ENCODE measurements at places on chromosomes 16 and 17.

GRCh38 chr17:219696-220095, 38.2 kb upstream of the DOC2B start:
- no peak for DNase-seq

GRCh38 chr16:4517812-4518680, 20.5 kb downstream of the CDIP1 start:
- DNase-seq, result no peak

DNA sequence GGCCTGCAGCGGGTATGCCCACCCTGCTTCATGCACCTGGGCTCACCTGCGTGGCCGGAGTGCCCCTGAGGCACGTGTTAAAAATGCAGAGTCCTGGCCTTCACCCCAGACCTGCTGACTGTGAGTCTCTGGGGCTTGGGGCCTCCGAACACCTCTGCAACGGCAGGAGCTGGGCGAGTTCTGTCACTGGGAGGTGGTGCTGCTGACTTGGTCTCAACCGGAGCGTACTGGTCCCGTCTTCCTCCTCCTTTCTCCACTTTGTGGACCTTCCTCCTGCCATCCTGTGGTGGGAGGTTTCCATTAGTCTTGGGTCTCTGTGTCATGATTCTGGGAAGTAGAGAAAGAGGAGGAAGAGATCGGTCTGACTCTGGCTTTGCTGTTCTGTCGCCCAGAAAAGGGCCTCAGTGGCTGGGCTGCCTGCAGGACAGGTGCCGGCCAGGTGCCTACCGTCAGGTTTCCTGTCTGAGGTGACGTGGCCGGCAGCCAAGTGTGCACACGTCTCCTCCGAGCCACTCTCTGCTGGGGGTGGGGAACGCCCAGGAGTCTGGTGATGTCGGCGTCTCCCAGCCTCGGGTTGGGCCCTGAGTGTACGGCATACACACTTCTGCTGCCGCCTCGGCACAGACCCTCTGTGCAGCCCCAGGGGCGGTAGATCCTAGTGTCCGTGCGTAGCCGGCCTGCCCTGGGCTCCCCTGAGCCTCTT, 6.9 kb downstream of the TSC2 start:
- DNase-seq, result no peak

GRCh38 chr16:52553322-52553721, 6.4 kb upstream of the TOX3 start:
- DNase-seq, result no peak

DNA sequence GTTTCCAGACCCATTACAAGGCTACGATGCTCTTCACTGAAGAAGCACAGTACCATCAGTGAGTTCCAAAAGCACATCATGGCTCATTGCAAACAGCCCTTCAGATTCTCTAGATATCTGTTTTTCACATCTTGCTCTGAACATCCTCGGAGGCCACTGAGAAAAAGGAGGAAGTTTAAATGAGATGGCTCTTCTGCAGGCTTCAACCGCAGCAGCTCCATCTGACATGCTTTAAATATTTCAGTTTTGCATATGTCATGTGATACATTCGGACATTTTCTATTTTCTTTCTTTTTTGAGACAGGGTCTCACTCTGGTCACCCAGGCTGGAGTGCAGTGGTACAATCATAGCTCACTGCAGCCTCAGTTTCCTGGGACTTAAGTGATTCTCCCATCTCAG, 396.8 kb downstream of the NPIPA8 start:
- DNase-seq, result no peak

GRCh38 chr17:63039899-63040602, 74.0 kb downstream of the TANC2 start:
- DNase-seq, result no peak

- no peak for DNase-seq
Observed at GRCh38 chr16:21642861-21643260, 9.5 kb downstream of the IGSF6 start.

DNA sequence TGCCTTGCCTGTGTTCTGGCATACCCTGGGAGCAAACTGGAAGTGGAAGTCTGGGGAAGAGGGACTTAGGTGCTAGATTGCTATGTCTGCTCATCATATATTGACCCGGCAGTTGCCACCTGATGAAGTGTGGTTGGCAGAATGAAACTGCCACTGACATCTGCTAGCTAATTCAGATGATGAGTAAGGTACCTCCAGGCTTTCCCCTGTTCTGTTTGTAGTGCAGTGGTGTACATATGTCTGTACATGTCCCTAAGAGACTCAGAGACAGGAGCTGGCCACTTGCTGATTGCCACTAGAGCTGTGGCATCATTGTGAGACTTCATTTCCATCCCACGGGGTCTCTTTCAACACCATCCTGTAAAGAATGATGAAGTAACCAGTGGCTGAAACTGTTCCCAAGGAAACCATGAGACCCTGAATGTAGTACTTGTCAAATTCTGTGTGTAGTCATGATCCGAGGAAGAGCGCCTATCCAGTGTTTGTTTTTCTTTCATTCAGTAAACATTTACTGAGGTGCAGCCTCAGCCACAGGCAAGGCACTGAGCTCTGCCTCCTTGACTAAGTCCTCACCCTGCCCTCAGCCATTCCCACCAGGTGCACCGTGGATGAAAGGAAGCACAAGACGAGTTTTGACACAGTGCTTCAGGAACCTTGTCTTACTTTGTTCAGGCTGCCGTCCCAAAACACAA, 13.2 kb downstream of the CLUAP1 start:
- DNase-seq, result no peak

GRCh38 chr17:19372011-19372370, 6.3 kb upstream of the MAPK7 start:
- DNase-seq, result no peak

DNA sequence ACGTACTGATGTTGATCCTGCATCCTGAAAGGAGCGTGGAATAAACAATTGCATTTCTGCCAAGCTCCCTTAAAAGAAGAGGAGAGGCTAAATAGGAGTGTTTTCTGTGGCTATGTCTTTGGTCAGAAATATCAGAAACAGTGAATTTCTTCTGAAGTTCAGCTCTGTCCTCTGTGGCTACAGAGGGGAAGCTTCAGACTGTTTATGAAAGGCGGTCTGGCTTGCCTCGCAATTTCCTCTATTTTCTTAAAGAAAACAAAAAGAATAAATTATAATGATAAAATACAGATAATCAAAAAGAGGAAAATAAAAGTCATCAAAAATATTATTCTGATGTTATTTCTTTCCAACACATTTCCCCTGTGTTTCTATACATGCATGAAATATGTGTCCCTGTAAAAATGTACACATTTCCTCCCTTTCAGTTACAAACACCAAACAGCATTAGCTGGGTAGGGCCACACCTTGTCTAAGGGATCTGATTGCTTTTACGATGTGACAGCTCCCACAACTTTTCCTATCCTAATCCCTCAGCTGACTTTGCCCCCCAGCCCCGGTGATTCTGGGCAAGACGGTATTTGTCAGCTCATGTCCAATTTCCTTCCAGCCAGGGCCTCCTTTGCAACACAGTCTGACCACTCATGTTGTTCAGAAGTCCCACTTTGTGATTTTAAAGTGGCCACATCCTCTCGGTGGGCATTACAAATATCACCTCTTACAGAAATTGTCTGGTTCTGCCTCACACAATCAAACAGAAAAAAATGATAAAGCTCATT, 439.0 kb downstream of the HS3ST3B1 start:
- DNase-seq, result no peak

DNA sequence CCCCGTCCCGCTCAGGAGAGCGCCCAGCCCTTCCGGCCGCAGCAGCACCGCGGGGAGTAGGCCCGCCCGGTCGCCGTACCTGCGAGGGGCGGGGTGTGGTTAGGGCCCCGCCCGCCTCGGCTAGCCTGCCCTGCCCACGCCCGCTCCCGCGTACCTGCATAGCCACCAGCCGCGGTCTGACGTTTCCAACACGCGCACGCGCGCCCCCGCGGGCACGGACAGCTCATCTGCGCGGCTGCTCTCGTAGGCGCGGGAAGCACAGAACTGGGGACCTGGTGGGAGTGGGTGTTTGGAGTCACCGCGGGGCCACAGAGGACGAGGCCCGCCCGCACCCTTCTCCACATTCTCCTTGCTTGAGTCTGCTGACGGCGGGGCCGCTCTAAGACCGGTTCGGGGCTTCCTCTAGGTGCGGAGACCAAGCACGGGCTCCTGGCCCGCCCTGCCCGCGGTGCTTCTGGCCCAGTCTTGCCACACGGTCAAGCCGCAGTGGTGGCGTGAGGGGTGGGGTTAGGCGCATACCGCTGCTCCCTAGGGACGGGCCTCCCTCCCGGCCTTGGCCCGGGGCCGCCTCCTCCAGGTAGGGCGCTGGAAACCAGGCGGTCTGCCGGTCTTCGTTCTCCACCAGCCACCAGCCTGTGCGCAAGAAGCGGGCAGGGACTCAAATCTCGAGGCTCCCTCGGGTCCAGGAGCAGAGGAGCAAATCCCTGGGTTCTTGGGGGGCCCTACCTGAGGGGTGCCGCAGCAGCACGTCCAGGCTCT, 1.8 kb downstream of the NOXO1 start:
- DNase-seq, result no peak

GRCh38 chr16:88804173-88804551, 573 bp downstream of the CDT1 start:
- DNase-seq, result no peak

GRCh38 chr16:51393381-51394005, 242.4 kb upstream of the SALL1 start:
- DNase-seq, result no peak

- no peak for DNase-seq
Observed at GRCh38 chr16:28130099-28131088, 66.9 kb upstream of the GSG1L start.

- DNase-seq, result no peak
Observed at GRCh38 chr16:53769787-53770186, 65.8 kb downstream of the FTO start.

GRCh38 chr17:413016-413350, 60.4 kb upstream of the RPH3AL start:
- no peak for DNase-seq

- no peak for DNase-seq
Observed at GRCh38 chr16:88499836-88500251, 46.8 kb downstream of the ZFPM1 start.

- DNase-seq, result no peak
Observed at GRCh38 chr17:60535382-60536279, 9.6 kb upstream of the APPBP2 start.

DNA sequence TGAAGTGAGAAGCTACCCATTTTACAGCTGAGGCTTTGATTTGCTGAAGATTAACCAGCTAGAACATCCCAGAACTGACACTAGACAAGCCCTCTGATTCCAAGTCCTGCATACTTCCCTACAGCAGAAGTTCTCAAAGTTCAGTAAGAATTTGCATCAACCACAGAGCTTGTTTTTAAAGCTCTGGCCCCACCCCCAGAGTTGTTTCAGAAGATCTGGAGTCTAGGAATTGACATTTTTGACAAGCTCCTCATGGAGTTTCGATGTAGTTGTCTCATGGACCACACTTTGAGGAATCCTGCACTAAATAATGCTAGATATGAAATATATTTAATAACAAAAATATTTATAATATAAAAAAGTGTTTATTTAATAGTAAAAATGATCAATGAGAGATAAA, 120.3 kb upstream of the ADAMTS18 start:
- DNase-seq, result no peak

- DNase-seq, result no peak
Observed at GRCh38 chr17:29240968-29241963, 5.4 kb upstream of the CRYBA1 start.

- DNase-seq, result no peak
Observed at GRCh38 chr16:2238838-2239675, 2.8 kb downstream of the DNASE1L2 start.

DNA sequence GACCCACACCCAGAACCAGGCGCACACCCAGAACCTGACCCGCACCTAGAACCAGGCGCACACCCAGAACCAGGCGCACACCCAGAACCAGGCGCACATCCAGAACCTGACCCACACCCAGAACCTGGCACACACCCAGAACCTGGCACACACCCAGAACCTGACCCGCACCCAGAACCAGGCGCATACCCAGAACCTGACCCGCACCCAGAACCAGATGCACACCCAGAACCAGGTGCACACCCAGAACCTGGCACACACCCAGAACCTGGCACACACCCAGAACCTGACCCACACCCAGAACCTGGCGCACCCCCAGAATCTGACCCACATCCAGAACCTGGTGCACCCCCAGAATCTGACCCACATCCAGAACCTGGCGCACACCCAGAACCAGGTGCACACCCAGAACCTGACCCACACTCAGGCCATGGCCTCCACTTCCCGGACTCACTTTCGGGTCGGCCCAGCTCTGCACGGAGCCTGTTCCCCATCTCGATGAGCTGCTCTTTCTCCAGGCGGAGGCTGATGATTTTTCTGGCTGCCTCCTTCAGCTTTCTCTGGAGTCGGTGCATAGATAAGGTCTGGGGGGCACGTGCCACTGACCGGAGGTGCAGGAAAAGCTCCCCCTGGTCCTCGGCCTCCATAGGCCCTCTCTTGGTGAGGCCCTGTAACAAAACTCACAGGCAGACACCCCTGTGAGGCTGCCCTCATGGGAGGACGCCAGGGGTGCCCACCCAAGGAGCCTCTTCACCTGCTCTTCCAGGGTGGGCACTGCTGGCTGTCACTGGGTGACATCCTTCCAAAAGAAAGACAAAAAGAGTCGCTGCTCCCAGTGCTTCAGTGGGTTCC, 53.3 kb upstream of the FASN start:
- no peak for DNase-seq

GRCh38 chr16:87012954-87013938, 303.9 kb downstream of the C16orf95 start:
- no peak for DNase-seq

- no peak for DNase-seq
Observed at GRCh38 chr16:75064403-75065148, 52.0 kb downstream of the LDHD start.

- DNase-seq, result no peak
Observed at GRCh38 chr16:14576532-14576931, 53.5 kb downstream of the PARN start.

DNA sequence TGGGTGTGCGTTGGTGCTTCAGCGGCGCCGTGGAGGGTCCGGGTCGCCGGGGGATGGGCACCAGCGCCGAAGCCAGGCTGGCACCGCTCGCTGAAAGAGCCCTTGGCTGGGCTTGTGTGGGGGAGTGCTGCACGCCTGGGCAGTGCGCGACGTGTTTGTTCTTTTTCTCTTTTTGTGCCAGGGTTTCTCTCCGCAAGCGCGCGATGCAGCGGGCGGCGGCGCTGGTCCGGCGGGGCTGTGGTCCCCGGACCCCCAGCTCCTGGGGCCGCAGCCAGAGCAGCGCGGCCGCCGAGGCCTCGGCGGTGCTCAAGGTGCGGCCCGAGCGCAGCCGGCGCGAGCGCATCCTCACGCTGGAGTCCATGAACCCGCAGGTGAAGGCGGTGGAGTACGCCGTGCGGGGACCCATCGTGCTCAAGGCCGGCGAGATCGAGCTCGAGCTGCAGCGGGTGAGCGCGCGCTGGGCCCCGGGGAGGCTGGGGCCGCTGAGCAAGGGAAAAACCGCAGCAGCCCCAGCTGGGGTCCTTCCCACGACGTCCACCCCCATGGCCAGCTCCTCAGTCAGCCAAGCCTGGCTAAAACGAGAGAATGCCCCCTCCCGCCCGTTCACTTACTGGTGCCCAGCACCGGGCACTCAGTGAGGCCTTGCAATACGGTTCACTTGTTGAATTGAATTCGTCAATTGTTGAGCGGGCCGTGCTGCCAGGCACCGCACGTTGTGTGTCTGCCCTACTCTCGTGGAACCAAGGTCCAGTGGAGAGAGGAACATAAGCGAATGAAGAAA, 541 bp downstream of the GPT2 start:
- DNase-seq, result no peak

- DNase-seq, result peak; percentile 60
Observed at GRCh38 chr16:67514382-67514828, 14.2 kb upstream of the RIPOR1 start.
